Naive thymus-derived CD4-positive, alpha-beta T cell (primary cell): ENCODE measurements at places on chromosomes 12 and 14.

GRCh38 chr12:121279507-121279915, 17.0 kb downstream of the CAMKK2 start:
- no peak overlapping the region for H3K4me3 ChIP-seq
- H3K4me1 ChIP-seq = no peaks in the 10 kb centered on the region
- no peaks in the 10 kb centered on the region for H3K27me3 ChIP-seq
- DNase-seq = no peak

DNA sequence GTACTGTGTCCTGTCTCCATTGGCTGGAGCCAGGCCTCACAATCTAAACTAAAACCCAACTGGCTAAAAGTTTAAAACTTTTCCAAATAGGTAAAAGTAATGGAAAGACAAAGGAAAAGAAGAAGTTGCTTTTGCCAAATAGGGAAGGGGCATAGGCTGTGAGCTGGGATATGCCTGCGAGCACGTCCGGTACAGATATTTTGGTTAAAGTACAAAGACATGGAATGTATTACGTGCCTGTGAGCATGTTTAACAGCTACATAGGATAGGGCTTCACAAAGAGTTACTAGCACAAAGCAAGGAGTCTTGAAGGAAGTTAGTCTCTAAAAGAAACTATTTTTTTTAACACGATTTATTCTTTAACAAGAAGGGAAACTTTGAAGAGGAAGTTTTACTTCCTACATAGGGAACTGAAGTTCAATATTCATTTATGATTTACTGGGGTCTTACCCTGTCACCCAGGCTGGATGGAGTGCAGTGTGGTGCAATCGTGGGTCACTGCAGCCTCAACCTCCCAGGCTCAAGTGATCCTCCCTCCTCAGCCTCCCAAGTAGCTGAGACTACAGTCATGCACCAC, 41.9 kb upstream of the INF2 start:
- no peaks in the 10 kb centered on the region for H3K27me3 ChIP-seq
- H3K36me3 ChIP-seq = no peaks in the 10 kb centered on the region
- no peak for DNase-seq

DNA sequence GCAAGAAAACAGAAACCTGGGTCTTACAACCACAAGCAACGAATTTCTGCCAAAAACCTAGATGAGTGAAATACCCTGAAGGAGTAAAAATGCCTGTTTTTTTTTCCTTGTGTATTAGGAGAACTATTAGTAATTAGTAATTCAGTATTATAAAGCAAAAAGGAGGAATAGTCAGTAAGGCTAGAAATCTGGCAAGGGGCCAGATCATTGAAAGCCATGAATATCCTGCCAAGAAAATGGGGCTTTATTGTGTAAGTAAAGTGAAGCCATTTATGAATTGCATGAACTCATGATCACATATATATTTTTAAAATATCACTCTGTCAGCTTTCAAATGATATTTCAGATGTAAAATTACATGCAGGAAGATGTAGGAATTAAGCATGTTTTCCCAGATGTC, 57.9 kb downstream of the TXNDC16 start:
- no peak for DNase-seq
- H3K27ac ChIP-seq = no peak overlapping the region
- no peaks in the 10 kb centered on the region for H3K4me1 ChIP-seq
- no peaks in the 10 kb centered on the region for H3K27me3 ChIP-seq
- H3K4me3 ChIP-seq = no peak overlapping the region

DNA sequence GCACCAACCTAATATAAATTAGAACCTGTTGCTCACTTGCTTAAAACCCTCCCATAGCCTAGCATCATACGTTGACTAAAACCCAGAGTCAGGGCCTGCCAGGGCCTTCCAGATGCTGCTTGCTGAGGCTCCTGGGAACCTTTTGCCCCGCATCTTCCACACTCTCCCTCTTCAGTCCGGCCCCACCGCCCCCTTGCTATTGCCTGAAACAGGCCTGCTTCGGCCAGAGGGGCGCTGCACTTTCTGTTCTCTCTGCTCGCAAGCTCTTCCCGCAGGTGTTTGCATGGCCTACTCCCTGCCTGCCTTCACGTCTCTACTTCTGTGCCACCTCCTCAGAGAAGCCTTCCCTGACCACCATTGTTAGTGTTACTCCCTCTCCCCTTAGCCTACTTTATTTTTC, 13.7 kb upstream of the TCTN2 start:
- DNase-seq = no peak
- no peak overlapping the region for H3K4me3 ChIP-seq

- H3K4me1 ChIP-seq = no peaks in the 10 kb centered on the region
- H3K27ac ChIP-seq = no peak overlapping the region
- no peaks in the 10 kb centered on the region for H3K27me3 ChIP-seq
- no peak for DNase-seq
- no peak overlapping the region for H3K4me3 ChIP-seq
Observed at GRCh38 chr14:53571641-53572328, 384.8 kb downstream of the BMP4 start.

GRCh38 chr12:1883513-1883912, 34.9 kb downstream of the CACNA2D4 start:
- H3K4me1 ChIP-seq = no peaks in the 10 kb centered on the region
- H3K27ac ChIP-seq = no peak overlapping the region
- DNase-seq = no peak
- no peaks in the 10 kb centered on the region for H3K36me3 ChIP-seq

DNA sequence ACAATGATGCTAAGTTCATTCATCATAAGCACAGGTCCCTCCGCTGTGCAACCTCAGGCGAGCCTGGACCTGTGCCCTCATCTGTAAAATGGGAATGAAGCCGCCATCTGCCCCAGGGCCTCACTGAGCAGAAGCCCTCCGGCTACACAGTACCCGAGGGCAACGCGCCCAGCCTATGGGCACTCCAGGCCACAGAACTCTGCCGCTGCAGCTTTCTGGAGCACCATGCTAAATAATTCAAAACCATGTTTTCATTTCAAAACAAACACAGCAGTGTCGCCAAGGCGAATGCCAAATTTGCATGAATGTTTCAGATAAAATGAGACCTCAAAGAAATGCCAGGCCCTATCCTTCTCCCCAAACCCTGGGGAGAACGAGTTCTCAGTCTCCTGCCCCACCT, 4.0 kb downstream of the NCOR2 start:
- H3K27ac ChIP-seq = no peak overlapping the region
- H3K27me3 ChIP-seq = no peaks in the 10 kb centered on the region
- DNase-seq = no peak
- peaks cover 6% of the 10 kb centered on the region for H3K4me1 ChIP-seq
- no peak overlapping the region for H3K4me3 ChIP-seq

- H3K4me3 ChIP-seq = no peak overlapping the region
- no peak for DNase-seq
- no peaks in the 10 kb centered on the region for H3K4me1 ChIP-seq
- no peaks in the 10 kb centered on the region for H3K27me3 ChIP-seq
- no peaks in the 10 kb centered on the region for H3K36me3 ChIP-seq
Observed at GRCh38 chr12:4891866-4892265, 17.8 kb upstream of the KCNA1 start.

DNA sequence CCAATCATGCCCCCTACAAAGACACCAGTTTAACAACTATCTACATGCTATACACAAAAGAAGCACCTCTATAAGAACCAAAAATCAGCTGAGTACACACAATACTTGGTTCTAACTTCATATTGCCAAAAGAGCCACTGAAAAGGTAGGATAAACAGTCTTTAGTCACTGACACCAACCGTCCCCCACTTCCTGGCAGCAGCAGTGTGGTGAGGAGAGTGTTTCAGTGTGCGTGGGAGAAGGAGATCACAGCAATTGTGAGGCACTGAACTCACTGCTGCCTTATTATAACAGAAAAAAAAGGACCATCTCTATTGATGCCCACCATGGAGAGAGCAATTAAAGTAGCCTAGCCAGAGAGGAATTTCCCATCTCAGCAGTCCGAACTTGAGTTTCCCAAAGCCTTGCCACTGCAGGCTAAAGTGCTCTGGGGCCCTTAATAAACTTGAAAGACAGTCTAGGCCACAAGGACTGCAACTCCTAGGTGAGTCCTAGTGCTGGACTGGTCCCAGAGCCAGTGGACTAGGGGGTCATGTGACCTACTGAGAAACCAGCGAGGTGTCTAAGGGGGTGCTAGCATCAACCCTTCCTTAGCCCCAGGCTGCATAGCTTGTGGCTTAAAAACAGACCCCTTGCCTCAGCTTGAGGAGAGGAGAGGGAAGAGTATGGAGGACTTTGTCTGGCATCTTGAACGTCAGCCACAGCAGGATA, 37.1 kb upstream of the LMNTD1 start:
- no peak for DNase-seq
- H3K4me1 ChIP-seq = no peaks in the 10 kb centered on the region
- H3K4me3 ChIP-seq = peak overlapping the region; percentile 10

DNA sequence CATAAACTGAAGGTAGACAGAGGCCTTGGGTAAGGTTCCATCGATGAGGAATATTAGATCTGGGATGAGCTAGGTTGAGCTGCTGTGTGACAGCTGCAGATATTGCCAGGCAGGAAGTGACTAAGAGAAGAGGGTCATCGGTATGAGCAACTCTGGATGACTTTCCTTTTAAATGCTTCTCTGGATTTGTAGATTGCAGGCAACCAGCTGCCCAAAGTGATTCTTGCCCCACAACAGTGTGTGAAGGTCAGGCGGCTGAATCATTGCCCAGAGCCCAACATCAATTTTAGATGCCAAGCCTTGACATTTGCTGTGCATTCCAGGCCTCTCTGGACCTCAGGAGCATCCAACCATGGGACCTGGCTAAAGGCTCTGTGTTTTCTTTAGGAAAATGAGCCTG, 255.9 kb downstream of the DPF3 start:
- no peaks in the 10 kb centered on the region for H3K36me3 ChIP-seq
- no peak overlapping the region for H3K27ac ChIP-seq
- no peak overlapping the region for H3K4me3 ChIP-seq
- H3K4me1 ChIP-seq = no peaks in the 10 kb centered on the region

- no peaks in the 10 kb centered on the region for H3K36me3 ChIP-seq
- no peaks in the 10 kb centered on the region for H3K4me1 ChIP-seq
- no peak overlapping the region for H3K27ac ChIP-seq
- no peak for DNase-seq
- no peaks in the 10 kb centered on the region for H3K27me3 ChIP-seq
Observed at GRCh38 chr12:104858611-104859543, 99.2 kb downstream of the SLC41A2 start.

DNA sequence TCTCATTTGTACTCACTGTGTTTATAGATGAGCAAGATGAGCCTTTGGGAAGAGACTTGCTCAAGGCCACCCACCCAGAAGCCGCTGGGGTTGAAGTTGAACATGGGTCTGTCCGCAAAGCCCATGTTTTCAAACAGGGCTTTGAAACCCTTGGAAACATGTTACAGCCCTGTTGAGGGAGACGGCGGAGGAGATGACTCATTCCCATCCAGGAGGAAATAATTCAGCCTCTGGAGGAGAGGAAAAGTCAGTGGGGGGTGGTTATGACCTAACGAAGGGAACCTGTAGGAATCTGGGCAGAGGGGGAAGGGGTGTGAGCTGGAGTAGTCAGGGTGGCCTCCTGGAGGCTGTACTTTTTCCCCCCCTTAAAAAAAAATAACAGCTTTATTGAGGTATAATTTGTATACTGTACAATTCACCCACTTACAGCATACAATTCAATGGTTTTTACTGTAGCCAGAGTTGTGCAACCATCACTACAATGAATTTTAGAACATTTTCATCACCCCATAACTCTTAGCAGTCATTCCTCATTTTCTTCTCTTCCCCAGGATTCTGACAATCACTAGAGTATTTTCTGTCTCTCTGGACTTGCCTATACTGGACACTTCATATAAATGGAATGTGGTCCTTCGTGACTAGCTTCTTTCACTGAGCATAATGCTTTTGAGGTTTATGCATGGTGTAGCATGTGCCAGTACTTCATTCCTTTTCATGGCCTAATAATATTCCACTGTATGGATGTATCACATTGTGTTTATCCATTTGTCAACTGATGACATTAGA, 1.9 kb upstream of the RIN3 start:
- H3K4me1 ChIP-seq = peaks cover 27% of the 10 kb centered on the region
- H3K4me3 ChIP-seq = no peak overlapping the region
- no peak overlapping the region for H3K27ac ChIP-seq
- no peaks in the 10 kb centered on the region for H3K27me3 ChIP-seq

GRCh38 chr14:90632451-90632850, 183.8 kb downstream of the TTC7B start:
- no peaks in the 10 kb centered on the region for H3K27me3 ChIP-seq
- no peak for DNase-seq
- no peak overlapping the region for H3K27ac ChIP-seq

DNA sequence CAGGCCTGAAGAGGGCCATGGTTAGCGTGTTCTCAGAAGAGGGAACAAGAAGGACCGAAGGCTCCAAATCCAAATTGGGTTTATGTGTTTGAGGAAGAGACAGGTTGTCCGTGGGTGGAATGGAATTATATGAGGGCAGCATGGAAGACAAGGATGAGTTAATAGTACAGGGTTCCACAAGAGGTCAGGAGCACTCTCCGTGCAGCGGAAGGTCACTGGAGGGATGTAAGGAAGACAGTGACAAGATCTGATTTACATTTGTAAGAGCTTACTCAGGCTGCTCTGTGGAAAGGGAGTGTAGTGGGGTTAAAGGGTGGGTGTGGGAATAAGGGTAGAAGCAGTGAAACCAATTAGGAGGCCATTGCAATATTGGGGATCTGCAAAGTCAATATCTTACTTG, 97.0 kb downstream of the TPH2 start:
- no peaks in the 10 kb centered on the region for H3K27me3 ChIP-seq
- no peaks in the 10 kb centered on the region for H3K4me1 ChIP-seq
- H3K27ac ChIP-seq = no peak overlapping the region
- H3K4me3 ChIP-seq = no peak overlapping the region
- no peak for DNase-seq
- no peaks in the 10 kb centered on the region for H3K36me3 ChIP-seq

DNA sequence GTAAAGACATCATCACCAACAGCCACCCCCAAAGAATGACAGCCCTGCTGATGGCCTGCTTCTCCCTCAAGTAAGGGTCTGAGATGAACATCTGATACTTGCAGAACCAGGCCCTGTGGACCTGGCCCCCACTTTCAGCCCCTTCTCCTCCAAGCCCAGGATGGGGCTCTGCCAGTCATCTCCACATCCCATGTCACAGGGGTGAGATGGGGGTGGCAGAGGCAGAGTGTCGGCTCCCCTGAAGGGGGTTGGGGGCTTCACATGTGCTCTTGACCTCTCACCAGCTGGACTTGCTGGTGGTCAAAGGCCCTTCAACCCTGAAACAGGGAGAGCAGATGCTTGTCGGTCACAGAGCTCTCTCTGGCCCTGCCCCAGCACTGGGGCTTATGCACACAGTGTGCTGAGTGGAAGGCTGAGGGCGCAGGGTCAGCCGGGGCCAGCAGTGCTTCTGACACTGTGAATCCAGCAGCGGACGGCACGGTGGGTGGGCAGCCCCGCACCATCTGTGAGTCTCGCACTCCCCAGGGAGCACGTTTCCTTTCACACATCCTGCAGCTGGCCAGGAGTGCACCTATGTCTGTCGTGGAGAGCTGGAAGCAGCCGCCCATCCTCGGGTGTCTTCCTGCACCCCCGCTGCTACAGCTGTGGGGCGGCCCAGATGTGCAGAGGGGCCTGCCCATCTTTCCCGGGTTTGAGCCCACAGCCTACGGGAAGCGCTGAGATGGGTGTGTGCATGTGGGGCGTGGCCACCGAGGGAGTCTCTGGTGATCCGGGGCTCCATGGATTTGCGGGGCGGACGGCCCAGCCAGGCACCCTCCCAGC, 94.3 kb downstream of the ADGRD1 start:
- H3K36me3 ChIP-seq = no peaks in the 10 kb centered on the region
- H3K27me3 ChIP-seq = no peaks in the 10 kb centered on the region
- H3K27ac ChIP-seq = no peak overlapping the region
- DNase-seq = no peak
